ENCODE measurements at places on chromosomes 5 and 9.

- DNase-seq: no peak
Observed at GRCh38 chr5:88713818-88714217, 169.2 kb downstream of the MEF2C start.

DNA sequence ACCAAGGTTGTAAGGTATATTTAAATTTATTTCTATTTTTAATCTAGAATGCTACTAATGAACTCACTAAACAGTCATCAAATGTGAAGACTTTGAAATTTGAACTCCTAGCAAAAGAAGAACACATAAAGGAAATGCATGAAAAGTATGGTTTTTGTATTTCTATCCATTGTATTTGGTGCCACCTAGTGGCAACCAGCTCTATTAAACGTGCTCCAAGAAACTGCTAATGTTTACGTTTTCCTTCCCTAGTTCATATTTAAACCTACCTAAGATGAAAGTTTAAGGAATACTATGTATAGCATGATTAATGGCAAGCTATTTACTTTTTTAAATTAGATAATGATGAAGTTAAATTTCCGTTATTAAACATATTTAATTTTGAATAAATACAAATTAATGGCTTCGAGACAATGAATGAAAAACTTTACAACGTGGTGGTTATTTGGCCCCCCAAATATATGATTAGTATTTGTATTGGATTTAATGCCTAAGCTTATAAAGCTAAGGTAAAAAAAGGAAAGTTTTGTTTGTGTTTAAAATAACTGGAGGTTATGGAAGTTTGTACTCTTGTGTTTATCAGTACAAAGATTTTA lies 115.9 kb upstream of the SH3GL2 start:
- DNase-seq: no peak

DNA sequence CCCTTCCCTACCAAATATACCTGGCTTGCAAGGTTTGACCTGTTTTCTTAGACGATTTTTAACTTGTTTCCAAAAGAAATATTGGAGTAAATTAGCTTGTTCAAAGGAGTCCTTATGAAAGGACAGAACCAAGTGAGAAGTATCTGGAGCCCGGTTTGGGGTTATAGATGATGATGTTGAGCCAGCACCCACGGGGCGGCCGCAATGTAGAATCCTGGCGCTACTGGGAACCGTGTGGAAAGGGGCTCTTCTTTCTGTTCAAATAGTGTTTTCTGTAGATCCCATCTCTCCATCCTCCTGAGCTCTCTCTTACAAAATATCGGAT lies 517 bp upstream of the EXOSC2 start:
- DNase-seq: no peak

GRCh38 chr5:87302061-87302460 lies 34.4 kb downstream of the RASA1 start:
- DNase-seq: no peak

- no peak for DNase-seq
Observed at GRCh38 chr5:67301285-67301903, 104.8 kb upstream of the CD180 start.

- no peak for DNase-seq
Observed at GRCh38 chr5:73768-74502, 18.0 kb upstream of the PLEKHG4B start.

DNA sequence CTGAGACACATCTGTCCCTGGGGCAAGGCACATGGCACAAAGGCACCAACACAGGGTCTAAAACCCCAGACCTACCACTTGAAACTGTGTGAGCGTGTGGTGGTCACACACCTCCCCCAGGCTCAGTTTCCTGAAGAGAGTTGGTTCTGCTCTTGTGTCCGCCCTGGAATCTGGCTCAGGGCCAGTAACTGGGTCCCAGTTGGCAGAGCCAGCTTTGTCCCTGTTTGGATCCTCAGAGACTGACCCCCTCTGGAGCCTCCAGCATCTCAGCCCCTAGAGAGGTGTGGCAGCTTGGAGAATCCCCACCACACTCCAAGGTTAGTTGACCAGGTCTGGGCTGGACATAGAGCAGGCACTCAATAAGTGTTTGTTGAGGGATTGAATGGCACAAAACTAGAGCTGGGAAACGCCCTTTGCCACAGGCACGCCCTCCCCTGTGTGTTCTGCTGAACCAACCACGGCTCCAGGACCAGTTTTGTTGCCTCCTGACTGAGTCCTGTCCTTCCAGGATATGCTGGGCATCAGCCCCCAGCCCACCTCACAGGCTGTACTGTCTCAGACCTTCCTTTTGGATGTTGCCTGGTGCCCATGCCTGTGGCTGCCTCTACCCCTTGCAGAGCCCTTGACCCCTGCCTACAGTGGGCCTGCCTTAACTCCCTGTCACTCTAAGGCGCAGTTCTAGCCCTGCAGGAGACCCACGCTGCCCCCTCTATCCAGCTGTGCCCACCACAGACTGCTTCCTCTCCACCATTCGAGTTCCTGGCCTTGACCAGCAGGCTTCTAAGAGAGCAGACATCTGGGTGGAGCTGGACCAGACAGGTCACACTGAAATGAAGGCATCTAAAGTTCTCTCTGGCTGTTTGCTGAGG lies 3.8 kb upstream of the PDLIM4 start:
- DNase-seq: no peak

- DNase-seq: no peak
Observed at GRCh38 chr5:181255276-181255675, 5.7 kb downstream of the TRIM52 start.

GRCh38 chr5:171523781-171524180 lies 104.3 kb downstream of the FGF18 start:
- DNase-seq: no peak

DNA sequence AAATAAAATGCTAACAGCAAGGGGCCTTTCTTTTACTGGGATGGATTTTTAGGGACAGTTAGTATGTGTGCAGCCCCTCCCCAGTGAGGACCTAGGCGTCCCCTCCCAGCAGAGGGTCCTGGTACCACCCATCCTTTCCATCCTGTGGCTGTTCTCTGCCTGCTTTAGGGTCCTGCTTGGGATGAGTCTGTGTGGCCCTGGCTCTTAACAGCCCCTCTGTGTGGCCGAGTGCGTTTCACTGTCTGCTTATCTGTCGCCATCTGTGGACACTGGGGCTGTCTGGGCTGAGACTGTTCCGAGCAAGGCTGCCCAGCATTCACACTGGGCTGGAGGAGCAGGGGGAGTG lies 17.0 kb downstream of the WNK2 start:
- no peak for DNase-seq

GRCh38 chr5:161944974-161945373 lies 97.1 kb downstream of the GABRA1 start:
- no peak for DNase-seq

DNA sequence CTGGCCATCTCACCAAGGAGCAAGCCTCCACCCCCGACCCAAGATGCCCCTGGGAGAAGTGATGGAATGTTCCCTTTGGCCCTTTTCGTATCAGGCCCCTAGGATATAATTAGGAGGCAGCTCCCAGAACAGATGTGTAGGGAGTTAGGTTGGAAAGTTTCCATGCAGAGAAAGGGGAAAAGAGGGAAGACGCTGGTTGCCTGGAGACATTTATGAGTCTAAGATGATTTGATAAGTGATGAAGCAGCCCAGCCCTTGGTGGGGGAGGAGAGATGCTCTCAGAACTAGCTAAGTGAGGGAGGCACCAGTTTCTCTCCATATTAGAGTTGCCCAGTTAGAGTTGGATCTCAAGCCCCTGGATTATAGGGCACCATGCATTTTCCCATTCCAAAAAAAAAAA lies 137.5 kb downstream of the GNA14 start:
- DNase-seq: no peak

- no peak for DNase-seq
Observed at GRCh38 chr5:74226716-74227485, 413.6 kb downstream of the ENC1 start.

DNA sequence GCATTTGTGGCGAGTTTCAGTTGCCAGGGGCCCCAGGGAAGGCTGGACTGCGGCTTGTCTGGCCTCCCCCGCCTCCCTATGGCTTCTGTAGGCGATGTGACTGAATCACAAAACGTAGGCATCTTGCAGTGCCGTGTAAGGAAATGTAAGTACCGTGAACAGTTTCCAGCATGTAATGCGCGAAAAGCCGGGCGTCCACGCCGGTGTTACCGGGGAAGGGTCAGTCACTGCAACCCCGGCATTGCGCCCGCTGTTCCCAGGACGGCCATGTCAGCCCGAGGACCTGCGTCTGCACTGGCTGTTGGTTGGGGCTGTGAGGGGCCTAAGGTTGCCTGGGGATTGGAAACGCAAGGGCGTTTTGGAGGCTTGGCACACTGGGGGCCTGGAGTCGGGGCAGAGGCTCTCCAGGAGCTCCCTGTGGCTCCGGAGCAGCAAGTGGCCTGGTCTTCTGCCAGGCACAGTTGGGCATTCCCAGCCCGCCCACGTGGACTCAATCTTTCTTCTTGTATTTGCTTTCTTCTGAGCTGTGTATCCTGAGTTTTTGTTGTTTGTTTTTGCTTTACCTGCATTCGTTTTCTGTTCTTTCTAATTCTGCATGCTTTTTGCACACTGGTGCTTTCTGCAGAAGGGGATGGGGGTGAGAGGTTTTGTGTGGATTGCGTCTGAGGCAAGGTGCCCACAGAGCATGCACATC lies 36.9 kb upstream of the PLEKHG4B start:
- DNase-seq: no peak

DNA sequence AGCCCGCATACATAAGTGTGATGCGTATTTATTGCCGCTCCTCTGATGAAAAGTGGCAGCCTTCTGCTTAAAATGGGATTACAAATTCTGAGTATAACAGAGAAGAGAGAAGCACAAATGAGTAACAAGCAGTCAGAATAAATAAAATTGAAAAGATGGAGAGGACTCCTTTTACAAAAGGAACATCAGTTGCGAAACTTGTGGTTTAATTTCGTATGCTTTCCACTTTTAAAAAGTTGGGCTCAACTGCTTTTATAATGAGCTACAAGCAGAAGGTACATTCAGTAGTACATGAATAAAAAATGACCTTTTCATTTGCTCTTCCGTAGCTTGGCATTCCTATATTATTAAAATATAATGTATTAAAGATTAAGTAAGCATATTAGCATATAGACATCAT lies 320.0 kb downstream of the FBXL17 start:
- DNase-seq: no peak

DNA sequence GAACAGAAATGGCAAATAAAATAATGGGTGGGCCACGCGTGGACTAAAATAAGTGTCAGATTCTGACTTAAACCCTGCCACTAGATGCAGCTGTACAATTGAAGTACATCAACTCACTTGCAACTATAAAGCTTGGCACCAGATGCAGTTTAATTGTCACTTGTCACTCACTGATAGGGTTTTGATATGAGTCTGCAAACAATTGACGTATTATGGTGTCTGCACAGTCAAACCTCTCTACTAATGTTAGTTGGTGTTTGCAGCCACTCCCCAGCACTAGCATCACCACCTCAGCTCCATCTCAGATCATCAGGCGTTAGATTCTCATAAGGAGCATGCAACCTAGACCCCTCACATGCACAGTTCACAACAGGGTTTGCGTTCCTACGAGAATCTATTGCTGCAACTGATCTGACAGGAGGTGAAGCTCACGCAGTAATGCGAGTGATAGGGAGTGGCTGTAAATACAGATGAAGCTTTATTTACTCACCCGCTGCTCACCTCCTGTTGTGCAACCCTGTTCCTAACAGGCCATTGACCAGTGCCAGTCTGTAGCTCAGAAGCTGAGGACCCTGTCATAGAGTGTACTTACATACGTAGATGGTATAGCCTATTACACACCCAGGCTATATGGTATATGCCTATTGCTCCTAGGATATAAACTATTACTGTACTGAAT lies 72.1 kb upstream of the SEMA6A start:
- no peak for DNase-seq

GRCh38 chr5:278646-279045 lies 7.2 kb downstream of the PDCD6 start:
- no peak for DNase-seq

DNA sequence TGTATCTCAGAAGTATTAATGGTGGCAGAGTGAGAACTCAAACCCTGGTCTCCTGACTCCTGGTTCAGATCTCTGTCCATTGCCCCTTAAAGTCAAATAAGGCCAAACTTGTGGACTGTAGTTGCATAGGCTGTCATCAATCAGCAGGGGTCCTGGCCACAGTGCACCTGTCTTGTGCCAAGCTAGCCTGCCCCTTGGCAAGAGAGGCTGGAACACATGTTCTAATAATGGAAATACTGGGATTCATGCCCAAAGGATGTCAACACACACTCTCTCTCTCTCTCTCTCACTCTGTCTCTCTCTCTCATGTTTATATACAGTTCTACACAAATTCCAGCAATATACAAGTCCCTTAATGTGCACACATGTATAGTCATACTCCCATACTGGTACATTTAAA lies 44.3 kb downstream of the GLRA1 start:
- DNase-seq: no peak

DNA sequence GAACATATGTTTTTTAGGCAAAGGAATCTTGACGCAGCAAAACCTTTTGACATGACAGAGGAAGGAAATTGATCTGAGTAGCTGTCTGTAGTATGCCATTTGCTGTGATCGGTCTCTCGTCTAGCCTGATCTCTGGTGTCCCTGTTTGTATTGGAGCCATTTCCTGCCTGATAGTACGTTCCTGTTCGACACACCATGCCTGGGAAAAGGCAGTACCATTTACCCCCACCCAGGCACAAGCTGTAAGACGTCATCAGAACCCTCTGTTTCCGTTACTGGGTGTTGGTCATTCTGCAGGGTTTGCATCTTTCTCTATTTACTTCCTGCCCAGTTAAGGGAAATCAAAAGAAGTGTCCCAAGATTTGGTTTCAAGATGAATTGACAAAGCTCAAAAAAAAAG lies 129.7 kb downstream of the CEMIP2 start:
- no peak for DNase-seq

DNA sequence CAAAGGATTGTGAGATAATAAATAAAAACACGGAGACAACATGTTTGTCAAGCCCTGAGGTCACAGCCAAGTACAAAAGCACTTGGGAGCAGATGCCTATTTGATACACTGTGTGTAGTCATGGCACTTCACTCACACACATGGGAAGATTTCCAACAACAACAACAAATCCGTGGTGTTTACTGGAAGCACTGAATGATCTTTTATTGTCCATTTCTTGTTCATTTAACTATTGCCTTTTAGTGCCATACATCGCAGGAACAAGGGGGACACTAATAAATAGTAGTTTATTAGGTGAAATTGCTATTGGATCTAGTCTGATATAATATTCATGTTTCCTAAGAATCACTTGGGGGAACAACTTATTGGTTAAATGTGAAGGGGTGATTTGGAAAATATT lies 20.4 kb upstream of the GDNF start:
- DNase-seq: no peak

- no peak for DNase-seq
Observed at GRCh38 chr5:135119481-135119880, 85.5 kb upstream of the PITX1 start.

GRCh38 chr5:34684281-34684979 lies 28.3 kb downstream of the RAI14 start:
- no peak for DNase-seq

Data from T-helper 2 cell treated with Interferon-gamma antibody and Interleukin-4, amounts not matched to agents 5 μg/mL and 100 μg/mL, for 36 hours (primary cell).